Body of pancreas (tissue), 4 donors: ENCODE measurements at places on chromosomes 12 and 14. TPM values are rescaled to one million over a fixed set of nuclear protein-coding genes. Genes with fewer than 3 reads are reported as not detected.

DNA sequence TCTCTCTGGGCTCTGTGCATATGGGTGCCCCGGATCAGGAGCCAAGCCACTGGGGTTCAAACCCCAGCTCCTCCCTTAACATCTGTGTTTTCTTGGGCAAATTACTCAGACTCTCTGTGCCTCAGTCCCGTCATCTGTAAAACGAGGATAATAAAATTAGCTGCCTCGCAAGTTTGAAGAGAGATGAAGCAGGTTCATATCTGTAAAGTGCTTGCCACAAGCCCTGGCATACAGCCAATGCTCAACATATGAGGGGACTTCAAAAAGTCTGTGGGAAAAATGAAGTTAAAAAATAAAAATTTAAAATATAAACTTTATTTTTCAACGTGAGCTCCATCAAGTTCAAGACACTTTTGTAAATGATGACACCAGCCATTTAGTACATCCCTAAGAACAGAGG lies 276.7 kb downstream of the FOXN3 start:
- no peak overlapping the region for H3K4me3 ChIP-seq
- no peak for DNase-seq
- no peak overlapping the region for H3K27ac ChIP-seq
- no peaks in the 10 kb centered on the region for H3K27me3 ChIP-seq

GRCh38 chr12:79645235-79645630 lies 45.5 kb downstream of the PAWR start:
- no peak for DNase-seq
- H3K36me3 ChIP-seq: no peaks in the 10 kb centered on the region
- no peak overlapping the region for H3K27ac ChIP-seq
- H3K4me1 ChIP-seq: peaks cover 31% of the 10 kb centered on the region
- H3K27me3 ChIP-seq: no peaks in the 10 kb centered on the region

GRCh38 chr14:100988011-100988410 lies 84.5 kb upstream of the RTL1 start:
- no peaks in the 10 kb centered on the region for H3K4me1 ChIP-seq
- peaks cover 2% of the 10 kb centered on the region for H3K36me3 ChIP-seq
- DNase-seq: no peak
- no peak overlapping the region for H3K4me3 ChIP-seq
- no peaks in the 10 kb centered on the region for H3K27me3 ChIP-seq
- no peak overlapping the region for H3K27ac ChIP-seq

DNA sequence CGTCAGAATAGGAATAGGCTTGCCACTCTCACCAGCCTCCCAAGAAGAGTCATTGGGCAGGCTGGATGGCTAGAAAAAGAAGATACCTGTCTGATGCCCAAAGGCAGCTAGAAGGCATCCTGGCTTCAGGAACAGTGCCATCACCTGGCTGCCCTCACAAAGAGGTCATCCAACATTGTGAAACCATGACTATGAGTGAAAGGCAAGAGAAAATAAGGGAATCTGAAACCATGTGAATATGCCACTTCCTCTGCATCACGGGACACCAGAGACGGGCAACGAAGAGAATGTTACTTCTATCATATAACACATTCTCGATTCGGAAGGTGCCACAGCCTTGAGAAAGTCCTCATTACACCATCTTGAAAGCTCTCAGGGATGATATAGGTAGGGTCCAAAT lies 182.0 kb downstream of the DAD1 start:
- no peak overlapping the region for H3K27ac ChIP-seq
- H3K4me1 ChIP-seq: no peaks in the 10 kb centered on the region
- no peaks in the 10 kb centered on the region for H3K27me3 ChIP-seq
- no peak overlapping the region for H3K4me3 ChIP-seq
- no peak for DNase-seq

- DNase-seq: no peak
- no peaks in the 10 kb centered on the region for H3K27me3 ChIP-seq
- no peaks in the 10 kb centered on the region for H3K36me3 ChIP-seq
- H3K4me1 ChIP-seq: no peaks in the 10 kb centered on the region
These were observed 258.9 kb downstream of the DPF3 start for GRCh38 chr14:72634691-72635616.

GRCh38 chr12:39103552-39104165 lies 198.3 kb upstream of the CPNE8 start:
- H3K36me3 ChIP-seq: no peaks in the 10 kb centered on the region
- H3K27me3 ChIP-seq: no peaks in the 10 kb centered on the region
- no peak for DNase-seq

- H3K27me3 ChIP-seq: no peaks in the 10 kb centered on the region
- no peak overlapping the region for H3K27ac ChIP-seq
These were observed 23.8 kb downstream of the AACS start for GRCh38 chr12:125089083-125089482.

DNA sequence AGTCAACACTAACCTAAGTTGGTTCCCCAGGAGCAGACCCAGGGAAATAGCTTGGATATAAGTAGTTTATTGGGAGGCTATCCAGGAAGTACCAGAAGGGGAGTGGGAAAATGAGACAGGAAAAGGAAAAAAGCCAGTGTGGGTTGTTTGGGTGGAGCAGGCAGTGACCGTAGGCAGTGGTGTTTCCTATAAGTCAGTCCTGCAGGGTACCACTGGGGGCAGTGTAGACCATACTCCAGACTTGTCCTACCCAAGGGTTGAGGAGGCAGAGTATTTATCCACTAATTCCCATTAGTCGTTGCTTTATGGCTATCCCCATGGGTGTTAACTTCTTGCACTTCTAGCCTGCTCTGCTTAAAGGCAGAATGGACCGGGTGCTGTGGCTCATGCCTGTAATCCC lies 6.4 kb upstream of the CCDC60 start:
- H3K27ac ChIP-seq: no peak overlapping the region
- DNase-seq: no peak
- H3K4me3 ChIP-seq: no peak overlapping the region
- H3K27me3 ChIP-seq: no peaks in the 10 kb centered on the region
- no peaks in the 10 kb centered on the region for H3K36me3 ChIP-seq

GRCh38 chr12:91778091-91778832 lies 367.4 kb downstream of the BTG1 start:
- no peaks in the 10 kb centered on the region for H3K27me3 ChIP-seq
- no peak for DNase-seq
- no peaks in the 10 kb centered on the region for H3K36me3 ChIP-seq
- no peak overlapping the region for H3K27ac ChIP-seq
- peaks cover 14% of the 10 kb centered on the region for H3K4me1 ChIP-seq

DNA sequence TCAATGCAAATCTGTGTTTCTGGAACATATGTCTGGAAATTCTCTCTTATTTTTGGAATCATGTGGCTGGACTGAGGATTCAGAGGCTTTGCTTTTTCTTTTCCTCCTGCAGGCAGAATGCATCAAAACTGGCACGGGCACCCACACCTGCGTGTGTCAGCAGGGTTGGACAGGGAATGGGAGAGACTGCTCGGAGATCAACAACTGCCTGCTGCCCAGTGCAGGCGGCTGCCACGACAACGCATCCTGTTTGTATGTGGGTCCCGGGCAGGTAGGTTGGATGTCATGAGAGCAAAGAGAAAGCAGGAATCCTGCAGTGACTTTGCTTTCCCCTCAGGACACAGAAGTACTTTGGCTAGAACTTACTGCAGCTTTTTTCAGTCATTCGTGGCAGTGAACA lies 90.3 kb downstream of the STAB2 start:
- H3K4me1 ChIP-seq: peaks cover 20% of the 10 kb centered on the region
- no peak overlapping the region for H3K4me3 ChIP-seq
- H3K27me3 ChIP-seq: no peaks in the 10 kb centered on the region
- DNase-seq: peak; percentile 24
- H3K27ac ChIP-seq: no peak overlapping the region

- H3K4me3 ChIP-seq: no peak overlapping the region
- H3K4me1 ChIP-seq: no peaks in the 10 kb centered on the region
- H3K27ac ChIP-seq: no peak overlapping the region
- H3K36me3 ChIP-seq: no peaks in the 10 kb centered on the region
These were observed 212.1 kb upstream of the RTL1 start for GRCh38 chr14:101115652-101116051.

- H3K36me3 ChIP-seq: no peaks in the 10 kb centered on the region
- DNase-seq: no peak
- H3K27ac ChIP-seq: no peak overlapping the region
- no peaks in the 10 kb centered on the region for H3K4me1 ChIP-seq
- no peak overlapping the region for H3K4me3 ChIP-seq
These were observed 54.1 kb downstream of the FOXG1 start for GRCh38 chr14:28820677-28821076.

DNA sequence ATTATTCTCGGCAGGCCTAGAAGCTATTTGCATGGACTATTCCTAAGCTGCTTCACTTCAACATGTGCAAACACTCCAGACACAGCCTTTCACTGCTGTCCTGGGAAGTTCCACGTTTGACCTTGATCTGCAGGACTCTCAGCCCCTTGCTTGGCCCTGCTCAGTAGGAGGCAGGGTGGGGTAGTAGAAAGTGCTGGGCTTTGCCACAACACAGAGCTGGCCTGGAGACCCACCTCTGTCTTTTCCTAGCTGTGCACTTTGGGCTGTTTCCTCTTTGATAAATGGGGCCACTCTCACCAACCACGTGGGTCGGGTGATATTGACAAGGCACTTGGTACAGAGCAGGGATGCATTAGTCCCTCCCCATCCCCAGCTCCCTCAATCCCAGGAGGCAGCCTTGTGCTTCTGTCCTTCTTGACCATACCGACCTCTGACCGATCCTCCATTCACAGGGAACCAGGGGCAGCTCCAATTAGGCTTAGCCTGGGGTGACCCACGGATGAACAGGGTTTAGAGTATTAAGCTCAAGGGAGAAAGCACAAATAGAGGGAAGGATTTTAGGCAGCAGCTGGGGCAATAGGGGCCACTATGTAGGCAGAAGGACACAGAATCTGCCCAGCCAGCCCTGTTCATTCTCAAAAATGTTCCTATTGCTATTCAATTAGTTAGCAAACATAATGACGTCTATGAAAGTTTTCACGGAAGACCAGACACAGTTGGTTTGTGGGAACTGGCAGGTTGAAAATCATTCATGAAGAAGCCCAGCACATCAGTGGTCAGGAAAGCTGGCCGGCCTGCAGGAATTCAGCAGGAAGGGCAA lies 63.3 kb downstream of the SYNE3 start:
- no peak for DNase-seq
- peaks cover 8% of the 10 kb centered on the region for H3K4me1 ChIP-seq
- H3K27me3 ChIP-seq: no peaks in the 10 kb centered on the region
- no peaks in the 10 kb centered on the region for H3K36me3 ChIP-seq
- H3K27ac ChIP-seq: no peak overlapping the region

DNA sequence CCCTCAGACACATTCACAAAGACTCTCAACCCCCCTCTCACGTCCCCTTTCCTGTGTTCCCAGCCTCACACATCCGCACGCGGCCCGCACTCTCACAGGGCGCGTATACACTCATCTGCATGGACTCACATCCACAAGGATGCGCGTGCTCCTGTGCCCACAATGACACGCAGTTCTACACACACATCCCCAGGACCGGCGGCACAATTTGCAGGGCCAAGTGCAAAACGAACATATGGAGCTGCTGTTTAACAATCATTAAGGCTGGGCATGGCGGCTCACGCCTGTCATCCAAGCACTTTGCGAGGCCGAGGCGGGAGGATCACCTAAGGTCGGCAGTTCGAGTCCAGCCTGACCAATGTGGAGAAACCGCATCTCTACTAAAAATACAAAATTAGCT lies 36.4 kb upstream of the EML1 start:
- no peaks in the 10 kb centered on the region for H3K36me3 ChIP-seq
- H3K4me1 ChIP-seq: peaks cover 36% of the 10 kb centered on the region
- no peak overlapping the region for H3K4me3 ChIP-seq
- H3K27ac ChIP-seq: peak overlapping the region; percentile 67
- H3K27me3 ChIP-seq: no peaks in the 10 kb centered on the region
- DNase-seq: no peak

DNA sequence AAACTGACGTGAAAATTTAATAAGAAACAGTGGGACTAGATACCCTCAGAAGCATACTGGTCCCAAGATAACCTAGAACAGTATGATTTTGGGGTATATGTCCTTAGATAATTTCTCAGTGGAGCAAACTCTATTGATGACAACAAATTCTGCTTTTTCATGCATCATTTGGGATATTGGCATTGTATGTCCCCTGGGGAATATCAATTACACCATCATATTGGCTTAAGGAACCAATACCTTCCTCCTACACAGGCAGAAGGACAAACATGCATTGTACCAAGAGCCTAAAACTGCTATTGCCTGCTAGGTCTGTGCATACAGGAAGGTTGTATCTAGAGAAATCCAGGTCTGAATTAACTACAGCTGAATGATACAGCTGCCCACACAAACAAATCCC lies 17.6 kb upstream of the CDH24 start:
- peaks cover 22% of the 10 kb centered on the region for H3K4me1 ChIP-seq
- peaks cover 11% of the 10 kb centered on the region for H3K36me3 ChIP-seq
- DNase-seq: no peak
- H3K27ac ChIP-seq: no peak overlapping the region
- H3K4me3 ChIP-seq: no peak overlapping the region

DNA sequence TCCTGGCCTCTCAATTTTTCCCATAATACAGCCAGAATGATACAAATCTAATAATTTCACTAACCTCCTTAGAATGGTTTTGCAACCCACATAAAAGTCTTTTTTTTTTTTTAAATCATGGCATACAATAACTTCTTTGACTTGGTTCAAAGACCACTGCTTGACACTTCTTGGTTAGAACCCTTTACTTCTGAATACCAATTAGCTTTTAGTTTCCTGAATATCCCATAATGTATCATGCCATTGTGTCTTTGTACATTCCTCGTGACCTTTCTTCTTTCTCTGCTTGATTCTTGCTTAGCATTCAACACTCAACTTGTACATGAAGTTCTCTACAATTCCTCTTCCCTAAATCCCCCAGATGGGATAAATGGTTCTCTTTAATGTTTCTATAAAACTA lies 19.3 kb downstream of the KLHL28 start:
- H3K27me3 ChIP-seq: no peaks in the 10 kb centered on the region
- no peaks in the 10 kb centered on the region for H3K4me1 ChIP-seq
- no peak overlapping the region for H3K4me3 ChIP-seq
- H3K27ac ChIP-seq: no peak overlapping the region
- H3K36me3 ChIP-seq: peaks cover 5% of the 10 kb centered on the region

- H3K27ac ChIP-seq: no peak overlapping the region
- no peak for DNase-seq
- H3K4me1 ChIP-seq: peaks cover 10% of the 10 kb centered on the region
- H3K36me3 ChIP-seq: no peaks in the 10 kb centered on the region
- H3K27me3 ChIP-seq: no peaks in the 10 kb centered on the region
These were observed 27.9 kb upstream of the DEGS2 start for GRCh38 chr14:100187247-100187833.

DNA sequence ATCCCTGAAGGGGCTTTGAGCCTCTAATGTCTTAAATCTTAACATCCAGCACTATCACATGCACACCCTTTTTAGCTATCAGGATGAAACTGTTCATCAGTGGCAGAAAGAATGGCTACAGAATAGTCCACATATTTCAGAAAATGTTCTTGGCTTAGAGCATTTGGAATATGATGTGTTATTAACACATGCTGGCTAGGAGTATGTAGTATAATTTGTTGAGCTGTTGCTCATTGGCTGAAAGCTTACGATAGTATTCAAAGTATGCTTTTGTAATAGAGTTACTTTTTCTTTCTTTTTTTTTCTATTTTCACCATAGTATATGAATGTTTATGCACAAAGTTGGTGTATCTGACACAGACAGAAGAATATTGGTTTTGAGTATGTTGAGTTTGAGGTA lies 55.1 kb downstream of the MNAT1 start:
- no peak for DNase-seq
- H3K36me3 ChIP-seq: no peaks in the 10 kb centered on the region
- H3K4me1 ChIP-seq: no peaks in the 10 kb centered on the region
- H3K27me3 ChIP-seq: no peaks in the 10 kb centered on the region
- no peak overlapping the region for H3K27ac ChIP-seq

KSR2 gene
- 1.0 TPM for total RNA-seq

DPPA3 gene
- not detected for total RNA-seq

PRR4 gene
- total RNA-seq: not detected

TRIM9 gene
- 9.2 TPM for total RNA-seq

COL2A1 gene
- total RNA-seq: not detected

TMTC2 gene
- total RNA-seq: 10.4 TPM
